ENCODE measurements at places on chromosomes 6 and 20.
A peak's percentile ranks its signal among the peaks of the same experiment; 100 is the strongest.

DNA sequence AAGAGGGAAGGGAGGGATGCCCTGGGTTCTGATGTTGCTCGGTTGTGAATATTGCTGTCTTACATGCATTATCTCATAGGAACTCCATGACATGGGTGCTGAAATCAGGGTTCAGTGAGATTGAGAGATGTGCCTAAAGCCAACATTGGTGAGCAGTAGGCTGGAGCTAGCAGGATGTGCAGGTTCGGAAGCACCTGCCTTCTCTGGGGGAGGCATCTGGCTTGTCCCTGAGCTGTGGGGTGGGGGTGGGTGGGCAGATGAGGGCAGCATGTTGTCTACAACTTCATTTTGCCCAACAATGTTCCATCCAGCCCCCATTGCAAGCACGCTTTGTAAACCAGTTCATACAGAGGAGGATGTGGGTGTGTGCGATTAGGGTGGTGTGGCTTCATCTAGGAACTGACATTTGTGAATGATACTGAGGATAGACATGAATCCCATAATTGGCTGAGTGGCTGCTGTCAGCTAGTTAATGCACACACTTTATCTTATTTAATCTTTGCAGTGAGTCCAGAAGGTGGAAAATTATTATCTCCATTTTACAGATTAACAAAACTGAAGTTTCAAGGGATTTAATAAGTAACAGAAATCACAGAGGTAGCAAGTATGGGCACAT is 119.4 kb downstream of the SYNDIG1 start:
- no peak for DNase-seq

GRCh38 chr6:122452509-122452908 is 19.1 kb downstream of the SERINC1 start:
- DNase-seq, result no peak

GRCh38 chr6:87944541-87944954 is 103.1 kb upstream of the SPACA1 start:
- DNase-seq, result peak; percentile 57

DNA sequence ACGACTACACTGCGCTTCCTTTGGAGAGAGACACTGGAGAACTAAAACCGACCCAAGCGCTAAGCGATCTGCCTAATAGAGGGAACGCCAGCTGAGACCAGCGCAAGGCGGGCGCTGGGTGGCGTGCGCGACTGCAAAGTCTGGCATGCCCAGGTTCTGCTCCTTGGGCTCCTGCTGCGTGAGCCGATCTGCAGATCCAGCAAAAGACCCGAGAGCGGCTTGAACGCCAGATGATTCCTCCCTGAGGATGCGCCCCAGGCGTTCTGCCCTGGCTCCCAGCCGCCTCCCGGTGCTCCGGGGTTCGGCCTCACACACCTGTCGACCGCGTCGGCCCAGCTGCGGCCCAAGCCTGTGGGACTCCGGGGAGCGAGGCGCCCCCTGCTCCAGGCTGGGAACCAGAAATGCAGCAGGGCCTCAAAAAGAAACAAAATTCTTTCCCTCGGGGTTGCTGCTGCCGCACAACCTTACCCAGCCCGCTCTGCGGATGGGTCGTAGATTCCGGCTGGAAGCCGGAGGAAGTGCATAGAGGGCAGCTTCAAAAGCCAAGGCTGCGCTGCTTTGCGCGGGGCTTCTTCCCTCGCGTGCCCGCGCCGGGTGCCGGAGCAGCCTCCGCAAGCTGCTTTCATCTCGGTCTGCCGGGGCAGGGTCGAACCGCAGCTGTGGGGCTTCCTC is 17.9 kb upstream of the PRDM13 start:
- DNase-seq, result peak; percentile 91

- no peak for DNase-seq
Observed at GRCh38 chr6:107764684-107765460, 59.2 kb downstream of the SCML4 start.

- peak; percentile 66 for DNase-seq
Observed at GRCh38 chr6:111871725-111872400, 1.4 kb downstream of the FYN start.

- DNase-seq, result no peak
Observed at GRCh38 chr6:138417493-138418117, 13.6 kb downstream of the HEBP2 start.

DNA sequence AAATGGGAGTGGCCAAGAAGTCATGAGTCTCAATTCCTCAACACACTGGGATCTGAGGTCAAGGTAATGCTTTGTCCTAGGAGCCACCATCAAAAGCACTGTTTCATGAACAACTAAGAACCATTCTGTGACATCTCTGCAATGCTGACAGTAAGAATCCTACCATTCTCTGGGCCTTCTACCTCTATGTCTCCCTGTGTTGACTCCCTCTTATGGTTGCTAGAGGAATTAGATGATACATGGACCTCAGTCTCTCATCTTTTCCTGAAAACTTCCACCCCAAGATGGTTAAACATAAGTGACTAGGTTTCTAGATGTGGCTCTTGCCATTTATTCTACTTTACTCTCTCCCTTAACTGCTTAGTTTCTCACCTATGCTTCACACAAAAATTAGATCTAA is 9.1 kb downstream of the MTRF1L start:
- DNase-seq, result no peak

- peak; percentile 32 for DNase-seq
Observed at GRCh38 chr6:66421570-66421969, 714.5 kb upstream of the EYS start.

- DNase-seq, result no peak
Observed at GRCh38 chr6:119501798-119502483, 152.4 kb upstream of the MAN1A1 start.

DNA sequence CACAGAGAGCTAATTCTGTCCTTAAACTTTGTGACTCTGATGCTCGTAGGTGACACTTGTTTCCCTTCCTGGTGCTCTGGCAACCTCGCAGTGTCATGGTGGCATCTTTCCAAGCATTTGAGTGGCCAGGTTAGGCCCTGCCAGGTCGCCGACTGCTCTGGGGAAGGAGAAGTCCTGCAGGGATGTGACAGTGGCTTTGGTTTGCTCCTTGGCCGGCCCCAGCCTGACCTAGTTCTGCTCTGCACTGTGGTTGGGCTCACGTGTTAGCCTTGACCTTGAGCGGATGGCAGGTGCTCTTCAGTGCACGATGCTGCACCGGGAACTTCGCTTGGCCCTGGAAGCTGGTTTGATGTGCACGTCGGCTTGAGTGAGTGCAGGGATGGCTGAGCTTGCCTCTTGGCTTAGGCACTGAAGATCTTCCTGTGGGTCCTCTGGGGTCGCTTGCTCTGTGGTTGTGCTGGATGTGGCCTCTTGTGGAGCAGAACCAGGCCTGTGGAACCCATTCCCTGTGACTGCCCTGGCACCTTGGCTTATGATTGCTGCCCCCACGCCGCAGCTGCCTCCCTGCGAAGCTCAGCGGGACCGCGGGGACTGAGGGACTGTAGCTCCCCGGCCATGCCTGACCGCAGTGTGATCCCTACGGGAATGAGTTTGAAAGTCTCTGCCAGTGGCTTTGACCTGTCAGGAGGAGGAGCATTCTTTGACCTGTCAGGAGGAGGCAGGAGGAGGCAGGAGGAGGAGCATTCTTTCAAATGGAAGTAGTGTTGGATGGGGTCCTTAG is 8.7 kb downstream of the OSBPL2 start:
- DNase-seq, result no peak

GRCh38 chr6:47169785-47170616 is 127.9 kb upstream of the ADGRF1 start:
- peak; percentile 41 for DNase-seq

GRCh38 chr6:7684076-7684475 is 41.8 kb upstream of the BMP6 start:
- DNase-seq, result no peak

DNA sequence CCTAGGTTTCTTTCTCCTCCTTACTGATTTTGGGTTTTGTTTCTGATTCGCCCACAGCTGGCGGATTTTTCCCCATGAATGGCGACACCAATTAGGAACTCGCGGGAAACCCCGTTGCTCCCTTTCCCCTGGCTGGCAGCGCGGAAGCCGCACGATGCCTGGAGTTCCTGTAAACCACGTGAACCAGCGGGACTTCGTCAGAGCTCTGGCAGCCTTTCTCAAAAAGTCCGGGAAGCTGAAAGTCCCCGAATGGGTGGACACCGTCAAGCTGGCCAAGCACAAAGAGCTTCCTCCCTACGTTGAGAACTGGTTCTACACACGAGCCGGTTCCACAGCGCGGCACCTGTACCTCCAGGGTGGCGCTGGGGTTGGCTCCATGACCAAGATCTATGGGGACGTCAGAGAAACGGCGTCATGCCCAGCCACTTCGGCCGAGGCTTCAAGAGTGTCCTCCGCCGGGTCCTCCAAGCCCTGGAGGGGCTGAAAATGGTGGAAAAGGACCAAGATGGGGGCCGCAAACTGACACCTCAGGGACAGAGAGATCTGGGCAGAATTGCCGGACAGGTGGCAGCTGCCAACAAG is 3.2 kb upstream of the SEC23B start:
- peak; percentile 50 for DNase-seq

GRCh38 chr6:71385111-71385822 is 96.7 kb downstream of the OGFRL1 start:
- no peak for DNase-seq

DNA sequence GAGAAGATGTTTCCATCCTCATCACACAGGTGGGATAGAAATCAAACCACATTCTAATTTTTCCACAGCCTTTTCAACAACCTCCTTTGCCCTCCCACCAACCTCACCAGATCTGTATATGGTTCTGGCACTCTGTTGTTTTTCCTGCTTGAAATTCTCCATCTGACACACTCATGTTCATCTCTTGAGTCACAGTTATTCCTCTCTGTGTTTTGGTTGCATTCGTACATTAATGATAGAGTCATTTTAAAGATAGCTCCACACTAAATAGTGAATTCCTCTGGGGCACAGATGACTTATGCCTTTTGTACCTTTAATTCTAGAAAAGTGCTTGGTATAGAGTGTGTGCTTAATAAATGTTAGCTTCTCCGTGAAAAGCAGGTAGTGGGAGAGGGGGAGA is 1.4 kb upstream of the GCLC start:
- peak; percentile 74 for DNase-seq

DNA sequence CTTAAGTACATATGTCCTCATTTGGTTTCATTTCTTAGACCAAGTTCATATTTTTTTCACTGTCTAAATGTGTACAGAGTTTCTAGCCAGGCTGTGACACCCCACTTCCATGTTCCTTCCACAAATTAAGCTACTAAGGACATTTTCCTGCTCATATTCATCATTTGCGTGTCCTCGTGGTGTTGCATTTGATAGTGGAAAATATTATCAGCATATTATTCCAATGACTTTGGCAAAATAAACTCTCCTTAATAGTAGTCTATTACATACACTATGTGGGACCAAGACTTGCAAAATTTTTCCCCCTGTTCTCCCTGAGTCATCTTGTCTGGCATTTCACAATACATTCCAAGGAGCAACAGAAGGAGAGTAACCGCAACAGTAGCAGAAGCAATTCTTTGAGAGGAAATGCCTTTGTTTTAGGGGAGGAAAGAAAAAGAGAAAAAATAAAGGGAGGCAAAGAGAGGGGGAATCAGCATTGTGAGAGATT is 599.2 kb downstream of the COL12A1 start:
- DNase-seq, result peak; percentile 90

- DNase-seq, result no peak
Observed at GRCh38 chr20:1083431-1084080, 34.8 kb upstream of the PSMF1 start.

DNA sequence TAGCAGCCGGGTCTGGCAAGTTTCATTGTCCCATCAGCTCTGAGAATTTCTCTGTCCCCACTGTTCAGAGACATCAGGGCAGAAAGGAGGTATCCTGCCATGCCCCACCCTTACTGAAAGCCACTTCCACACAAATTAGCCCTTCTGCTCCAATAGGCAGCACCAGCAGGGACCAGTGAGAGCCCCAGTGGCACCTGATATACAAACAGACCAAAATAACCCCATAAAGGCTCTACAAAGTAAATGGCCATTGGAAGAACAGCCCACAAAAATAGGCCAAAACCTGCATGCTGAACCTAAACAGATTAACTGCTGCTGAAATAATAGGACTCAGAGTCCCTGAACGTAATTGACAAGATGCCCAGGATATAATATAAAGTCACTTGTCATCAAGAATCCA is 199.9 kb downstream of the TMEM200A start:
- DNase-seq, result no peak

DNA sequence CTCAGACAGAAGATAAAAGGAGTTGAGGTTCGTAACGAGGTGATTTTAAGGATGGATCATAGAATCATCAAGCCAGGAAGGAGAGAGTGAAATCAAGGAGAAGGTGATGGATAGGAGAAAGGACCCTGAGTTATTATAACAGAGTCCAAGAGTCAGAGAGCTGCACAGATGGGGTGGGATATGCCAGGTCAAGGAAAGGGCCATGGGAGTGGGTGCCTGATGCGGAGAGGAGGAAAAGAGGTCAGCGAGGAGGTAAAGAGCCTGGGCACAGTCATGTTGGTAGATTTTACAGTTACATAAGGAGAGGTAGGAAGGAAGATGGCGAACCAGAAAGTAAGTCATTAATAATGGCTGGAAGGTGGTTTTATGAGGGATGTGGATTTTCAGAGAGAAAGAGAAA is 114.9 kb downstream of the LAMA2 start:
- no peak for DNase-seq

- DNase-seq, result no peak
Observed at GRCh38 chr6:39239527-39240154, 10.4 kb upstream of the KCNK5 start.

DNA sequence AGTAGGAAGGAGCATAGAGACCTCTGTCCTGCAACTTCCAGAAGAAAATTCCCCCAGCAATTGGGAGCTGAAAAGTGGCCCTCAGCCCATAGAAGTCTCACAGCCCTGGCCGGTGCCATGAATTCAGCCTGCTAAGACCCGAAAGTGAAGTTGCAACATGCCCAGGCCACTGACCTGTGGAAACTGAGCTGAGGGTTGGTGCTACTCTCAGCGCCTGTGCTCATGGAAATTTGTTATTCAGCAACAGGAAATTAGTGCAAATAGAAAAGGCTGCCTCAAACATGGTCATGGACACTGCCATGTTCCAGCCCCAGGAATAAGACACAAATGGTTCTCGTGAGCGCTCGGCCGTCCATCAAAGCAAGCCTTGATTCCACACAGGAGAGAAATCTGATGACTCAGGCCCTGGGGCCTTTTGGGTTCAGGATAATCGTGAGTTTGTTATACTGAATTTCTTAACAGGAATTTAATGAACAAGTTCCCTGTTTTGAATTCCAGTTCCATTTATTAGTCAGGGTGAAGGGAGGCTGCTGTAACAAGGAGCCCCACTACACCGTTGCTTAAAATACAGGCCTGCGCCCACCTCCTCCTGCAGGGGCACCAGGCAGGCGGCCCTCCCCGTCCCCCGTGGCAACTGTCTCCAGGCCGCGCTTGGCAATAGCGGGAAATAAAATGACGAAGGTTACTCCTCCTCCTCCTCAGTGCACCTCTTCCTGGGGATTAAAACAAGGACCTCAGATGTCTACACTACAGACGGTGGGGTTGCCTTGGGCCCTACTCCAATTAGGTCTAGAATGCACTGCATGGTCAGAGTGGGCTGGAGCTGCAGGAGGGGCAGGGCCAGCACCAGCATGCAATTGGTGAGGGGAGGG is 152.9 kb downstream of the ERMARD start:
- no peak for DNase-seq

- no peak for DNase-seq
Observed at GRCh38 chr6:34346175-34347119, 46.0 kb downstream of the NUDT3 start.

- no peak for DNase-seq
Observed at GRCh38 chr6:21522143-21522747, 71.3 kb upstream of the SOX4 start.

- peak; percentile 34 for DNase-seq
Observed at GRCh38 chr6:33075568-33076405, at the start of gene HLA-DPB1. TSS of gene HLA-DPB1 (plus strand) at chr6:33075990. CDS start at chr6:33076042, 52 bp downstream.

All from foreskin fibroblast (primary cell).